Cerebellar nuclear complex (tissue), 1 donor: ENCODE measurements at places on chromosomes 13 and 19.

DNA sequence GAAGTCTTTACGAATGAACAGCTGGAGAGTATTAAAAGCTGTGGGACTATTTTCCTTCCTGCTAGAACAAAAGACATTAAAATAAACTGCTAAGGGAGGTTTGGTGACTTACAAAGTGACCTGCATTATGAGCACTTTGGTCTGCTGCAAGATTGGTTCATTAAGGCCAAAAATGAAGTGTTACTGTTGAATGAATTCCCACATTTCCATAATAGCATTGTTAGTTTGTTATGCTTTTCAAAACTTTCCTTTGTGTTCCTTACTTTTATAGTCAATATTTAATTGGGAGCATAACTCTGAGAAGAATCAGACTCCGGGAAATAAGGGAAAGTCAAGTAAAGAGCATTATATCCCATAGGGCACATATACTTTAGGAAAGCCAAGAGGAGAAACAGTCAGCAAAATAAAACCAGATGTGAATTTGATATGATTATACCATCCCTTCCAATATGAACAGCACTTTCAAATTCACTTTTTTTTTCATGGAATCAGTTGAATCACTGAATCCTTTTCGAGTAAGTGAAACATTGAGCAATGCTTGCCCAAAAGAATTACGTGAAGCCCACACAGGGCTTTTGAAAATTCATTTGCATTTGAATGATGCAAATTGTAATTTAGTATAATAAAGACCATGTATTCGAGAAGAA lies 112.6 kb downstream of the KCTD12 start:
- no peak for DNase-seq

DNA sequence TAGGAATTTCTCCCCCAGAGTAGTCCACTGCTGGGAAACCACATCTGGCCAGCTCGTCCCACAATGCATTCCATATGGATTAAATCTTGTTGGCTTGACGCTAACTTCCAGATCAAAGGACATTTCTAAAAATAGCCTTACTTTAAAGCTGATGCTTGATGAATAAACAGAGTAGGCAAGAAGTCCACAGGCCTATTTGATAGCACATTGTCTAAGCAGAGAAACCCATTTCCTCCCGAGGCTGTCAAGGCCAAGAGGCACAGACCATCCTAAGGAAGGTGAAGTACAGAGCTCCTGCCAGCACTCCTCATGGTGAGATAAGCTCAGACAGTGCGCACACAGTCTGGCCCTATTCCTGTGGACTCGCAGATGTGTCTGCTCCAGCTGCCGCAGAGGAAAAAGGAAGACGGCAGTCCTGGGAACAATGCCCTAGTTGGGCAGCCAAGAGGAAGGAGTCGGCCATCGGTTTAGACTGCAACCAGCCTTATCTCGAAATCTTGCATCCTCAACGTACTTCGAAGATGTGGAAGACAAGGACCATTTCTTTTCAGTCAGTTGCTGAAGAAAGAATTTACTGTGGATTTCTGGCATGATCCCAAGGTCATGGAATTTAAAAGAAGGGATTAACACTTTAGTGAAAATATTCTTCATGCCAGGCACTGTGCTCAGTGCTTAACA lies 156.8 kb downstream of the RGCC start:
- no peak for DNase-seq

GRCh38 chr13:53254500-53254899 lies 225.9 kb downstream of the OLFM4 start:
- DNase-seq = no peak

DNA sequence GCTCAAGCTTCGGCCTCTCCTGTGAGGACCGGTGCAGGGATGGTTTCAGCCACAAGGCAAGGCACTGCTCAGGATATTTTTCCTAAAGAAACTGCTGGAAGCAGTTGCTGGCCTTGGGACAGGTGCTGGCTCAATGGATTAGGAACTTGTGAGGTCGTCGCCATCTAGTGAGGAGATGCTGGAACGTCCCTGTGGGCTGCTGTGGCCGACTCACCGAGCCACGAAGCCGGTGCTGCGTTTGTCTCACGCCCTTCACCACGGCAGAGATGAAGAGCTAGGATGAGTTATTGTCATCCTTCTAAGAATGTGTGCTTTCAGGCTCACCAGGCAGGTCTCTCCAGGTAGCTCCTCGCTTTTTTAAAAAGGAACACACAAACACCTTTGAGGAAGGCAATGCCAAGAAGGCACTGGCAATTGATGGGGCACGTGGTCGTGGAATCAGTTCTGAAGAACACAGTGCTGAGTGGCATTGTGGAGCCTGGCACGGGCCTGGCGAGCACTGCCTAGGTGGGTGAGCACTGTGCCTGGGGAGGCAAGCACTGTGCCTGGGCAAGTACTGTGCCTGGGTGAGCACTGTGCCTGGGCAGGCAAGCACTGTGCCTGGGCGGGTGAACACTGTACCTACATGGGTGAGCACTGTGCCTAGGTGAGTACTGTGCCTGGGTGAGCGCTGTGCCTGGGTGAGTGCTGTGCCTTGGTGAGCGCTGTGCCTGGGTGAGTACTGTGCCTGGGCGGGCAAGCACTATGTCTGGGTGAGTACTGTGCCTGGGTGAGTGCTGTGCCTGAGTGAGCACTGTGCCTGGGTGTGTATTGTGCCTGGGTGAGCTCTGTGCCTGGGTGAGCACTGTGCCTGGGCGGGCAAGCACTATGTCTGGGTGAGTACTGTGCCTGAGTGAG lies 140.4 kb downstream of the TEX29 start:
- no peak for DNase-seq

DNA sequence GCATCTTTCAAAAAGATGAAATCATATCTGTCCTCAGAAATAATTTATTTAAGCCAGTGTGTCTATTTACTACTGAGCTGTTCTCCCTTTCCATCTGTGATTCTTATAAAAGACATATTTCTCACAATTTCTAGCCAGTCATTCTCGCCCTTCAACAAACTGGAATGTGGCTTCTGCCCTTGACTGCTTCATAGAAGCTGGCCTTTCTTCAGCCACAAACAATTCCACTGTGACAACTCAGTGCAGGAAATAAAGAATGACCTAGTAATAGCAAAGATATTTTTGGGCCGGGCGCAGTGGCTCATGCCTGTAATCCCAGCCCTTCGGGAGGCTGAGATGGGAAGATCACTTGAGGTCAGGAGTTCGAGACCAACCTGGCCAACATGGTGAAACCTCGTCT lies 655.5 kb downstream of the PCDH9 start:
- DNase-seq = no peak

DNA sequence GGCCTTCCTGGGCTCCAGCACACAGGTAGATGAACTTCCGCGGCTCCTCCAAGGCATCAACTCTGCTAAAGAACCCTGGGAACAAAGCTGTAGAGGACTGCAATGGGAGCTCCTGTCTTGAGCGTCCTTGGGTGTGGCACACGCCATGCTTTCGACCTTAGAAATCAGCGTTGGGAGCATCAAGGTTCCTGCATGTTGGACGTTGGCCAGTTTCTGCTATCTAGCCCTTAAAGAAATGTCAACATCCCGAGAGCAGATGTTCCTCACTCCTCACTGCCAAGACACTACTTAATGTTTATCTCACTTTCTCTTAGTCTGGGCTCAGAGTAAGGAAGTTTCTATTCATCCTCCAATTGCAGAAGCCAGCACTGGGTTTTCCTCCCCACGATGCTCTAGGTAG lies 70.6 kb upstream of the MEDAG start:
- DNase-seq = no peak

- DNase-seq = no peak
Observed at GRCh38 chr13:63901630-63902029, 2486.0 kb upstream of the PCDH20 start.

DNA sequence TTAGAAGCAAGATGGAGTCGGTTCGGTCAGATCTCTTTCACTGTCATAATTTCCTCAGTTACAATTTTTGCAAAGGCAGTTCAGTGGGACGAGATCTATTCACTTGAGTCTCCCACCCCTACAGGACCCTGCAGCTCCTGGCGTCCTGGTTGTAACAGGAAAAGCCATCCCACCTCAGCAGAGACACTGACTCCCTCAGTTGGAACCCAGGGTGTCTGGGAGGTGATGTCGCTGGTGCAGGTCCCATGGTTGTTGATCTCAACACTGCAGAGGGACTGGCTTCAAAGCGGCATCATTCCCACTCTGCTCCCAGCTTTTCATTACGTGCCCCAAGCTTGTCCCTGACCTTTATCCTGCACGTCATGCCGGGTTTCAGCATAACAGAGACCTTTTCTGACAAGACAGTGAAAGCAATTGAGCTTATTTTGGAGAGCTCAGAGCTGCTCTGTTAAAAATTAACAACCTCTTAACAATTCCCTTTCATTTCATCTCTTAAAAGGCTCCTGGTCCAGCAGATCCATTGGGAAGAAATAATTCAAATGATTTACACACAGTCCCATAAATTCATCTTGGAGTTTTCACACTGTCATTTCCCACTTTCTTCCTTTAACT lies 17.6 kb upstream of the COG3 start:
- DNase-seq = no peak

- DNase-seq = no peak
Observed at GRCh38 chr13:51794964-51795363, 9.0 kb downstream of the DHRS12 start.

GRCh38 chr13:114328034-114328433 lies 13.7 kb downstream of the CHAMP1 start:
- no peak for DNase-seq
